ENCODE measurements at places on chromosomes 12 and 14.

DNA sequence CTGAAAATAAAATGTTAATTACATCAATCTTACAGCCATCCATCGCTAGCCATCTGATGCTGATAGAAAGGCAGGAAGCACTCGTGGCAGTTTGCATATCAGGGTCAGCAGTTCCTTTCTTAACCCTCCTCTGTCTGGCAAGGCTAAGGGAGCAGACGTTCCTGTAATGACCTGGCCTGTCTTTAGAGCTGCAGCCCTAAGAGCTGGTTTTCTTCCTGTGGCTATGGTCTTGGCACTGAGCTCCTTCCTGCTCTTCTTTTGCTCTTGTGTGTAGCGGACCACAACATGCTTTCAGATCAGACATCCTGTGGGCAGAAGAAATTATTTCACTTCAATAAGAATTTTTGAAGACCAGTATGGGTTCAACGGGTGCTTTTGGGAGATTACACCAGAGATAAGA, 170.4 kb downstream of the DAD1 start:
- DNase-seq: no peak

DNA sequence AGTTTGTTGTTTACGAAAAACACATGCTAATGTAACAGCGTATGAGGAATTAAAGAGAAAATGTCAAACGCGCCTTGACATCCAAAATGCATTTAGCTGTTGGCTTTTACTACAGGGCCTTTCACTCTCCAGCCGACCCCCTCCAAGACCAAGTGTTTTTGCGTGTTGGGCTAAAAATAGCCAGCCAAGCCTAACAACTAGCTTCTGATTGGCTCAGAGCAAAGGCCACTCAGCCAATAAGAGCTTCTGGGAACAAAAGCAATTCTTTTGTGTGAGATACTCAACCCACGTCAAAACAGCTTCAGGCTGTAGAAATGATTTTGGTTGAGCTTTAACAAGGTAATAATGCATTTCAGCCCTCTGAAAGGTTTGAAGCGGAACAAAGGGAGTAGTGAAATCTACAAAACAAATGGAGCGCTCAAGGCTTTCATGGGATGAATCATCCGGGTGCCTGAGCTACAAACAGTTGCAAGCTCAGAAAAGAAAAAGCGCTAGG, 198.7 kb upstream of the DCN start:
- no peak for DNase-seq

- no peak for DNase-seq
These were observed 142.8 kb downstream of the FUT8 start for GRCh38 chr14:65555358-65555757.

GRCh38 chr12:102478405-102479098, 1.8 kb downstream of the IGF1 start:
- no peak for DNase-seq

DNA sequence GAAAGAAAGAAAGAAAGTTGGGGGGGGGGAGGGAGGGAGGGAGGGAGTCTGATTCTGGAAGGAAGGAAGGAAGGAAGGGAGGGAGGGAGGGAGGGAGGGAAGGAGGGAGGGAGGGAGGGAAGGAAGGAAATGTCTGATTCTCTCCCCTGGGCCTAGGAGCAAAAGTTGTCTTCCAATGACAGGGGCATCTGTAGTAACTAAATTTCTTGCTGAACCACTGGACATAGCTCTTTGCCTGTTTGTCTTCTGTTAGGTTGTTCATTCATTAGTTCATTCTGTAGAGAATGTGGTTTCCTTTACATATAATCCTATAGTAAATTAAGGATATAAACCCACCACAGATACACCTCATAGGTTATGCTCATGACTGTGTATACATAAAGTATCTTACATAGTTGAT, 59.9 kb downstream of the GPR68 start:
- DNase-seq: no peak

- no peak for DNase-seq
These were observed 72.0 kb downstream of the NIN start for GRCh38 chr14:50758945-50759344.

GRCh38 chr12:83010169-83010804, 323.6 kb downstream of the TMTC2 start:
- no peak for DNase-seq

DNA sequence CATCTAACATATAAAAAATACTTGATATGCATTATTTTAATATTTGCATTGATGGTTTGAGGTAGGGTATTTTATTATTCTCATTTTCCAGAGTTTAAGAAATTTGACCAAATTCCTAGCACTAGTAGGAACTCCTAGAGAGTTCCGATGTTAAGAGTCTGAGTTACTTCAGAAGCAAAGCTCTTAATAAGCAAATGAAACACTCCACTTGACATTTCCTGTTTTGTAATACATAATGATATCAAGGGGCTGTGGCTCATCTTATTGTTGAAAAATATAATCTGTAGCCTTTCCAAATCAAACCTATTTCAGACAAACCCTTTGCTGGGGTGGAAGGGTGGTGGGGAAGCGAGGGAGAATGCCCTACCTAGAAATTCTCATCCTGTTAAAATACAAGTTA, 355.5 kb downstream of the DIO2 start:
- no peak for DNase-seq

GRCh38 chr12:60205500-60205899, 609.7 kb downstream of the SLC16A7 start:
- no peak for DNase-seq

DNA sequence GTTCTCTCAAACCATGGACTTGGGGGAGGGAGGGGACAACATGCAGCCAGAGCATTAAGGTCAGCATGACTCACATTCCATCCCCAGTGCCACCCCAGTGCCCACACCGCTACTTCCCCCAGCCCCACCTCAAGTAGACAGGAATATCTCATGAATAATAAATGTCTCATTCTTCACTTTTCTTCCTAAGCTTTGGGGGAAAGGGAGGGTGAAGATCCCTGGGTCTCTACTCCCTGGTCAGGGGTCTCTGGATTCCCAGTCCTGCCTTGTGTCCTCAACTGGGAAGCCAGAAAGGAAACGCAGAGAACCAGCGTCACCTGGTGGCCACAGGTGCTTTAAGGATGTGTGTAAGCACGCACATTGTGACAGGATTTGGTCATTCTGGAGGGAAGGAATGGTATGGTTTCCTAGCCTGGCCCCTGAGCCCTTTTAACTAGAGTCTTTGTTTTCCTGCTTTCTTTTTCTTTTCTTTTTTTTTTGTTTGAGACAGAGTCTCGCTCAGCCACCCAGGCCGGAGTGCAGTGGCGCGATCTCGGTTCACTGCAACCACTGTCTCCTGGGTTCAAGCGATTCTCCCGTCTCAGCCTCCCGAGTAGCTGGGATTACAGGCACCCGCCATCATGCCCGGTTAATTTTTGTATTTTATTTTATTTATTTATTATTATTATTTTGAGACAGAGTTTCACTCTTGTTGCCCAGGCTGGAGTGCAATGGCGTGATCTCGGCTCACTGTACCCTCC, 3.4 kb downstream of the GPR84 start:
- no peak for DNase-seq

DNA sequence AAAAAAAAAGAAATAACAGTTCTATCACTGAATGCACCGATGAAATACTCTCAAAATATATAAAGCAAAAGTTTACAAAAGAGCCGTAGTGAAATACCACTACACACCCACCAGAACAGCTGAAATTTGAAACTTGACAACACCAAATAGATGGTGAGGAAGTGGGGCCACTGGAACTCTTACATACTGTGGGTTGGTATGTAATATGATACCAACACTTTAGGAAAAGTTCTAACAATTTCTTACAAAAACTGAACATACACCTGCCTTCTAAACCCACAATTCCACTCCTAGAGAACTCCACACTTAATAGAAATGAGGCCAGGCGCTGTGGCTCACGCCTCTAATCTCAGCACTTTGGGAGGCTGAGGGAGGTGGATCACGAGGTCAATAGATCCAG, 14.1 kb downstream of the EIF5 start:
- no peak for DNase-seq

GRCh38 chr12:90280564-90281058, 572.0 kb upstream of the ATP2B1 start:
- DNase-seq: no peak

DNA sequence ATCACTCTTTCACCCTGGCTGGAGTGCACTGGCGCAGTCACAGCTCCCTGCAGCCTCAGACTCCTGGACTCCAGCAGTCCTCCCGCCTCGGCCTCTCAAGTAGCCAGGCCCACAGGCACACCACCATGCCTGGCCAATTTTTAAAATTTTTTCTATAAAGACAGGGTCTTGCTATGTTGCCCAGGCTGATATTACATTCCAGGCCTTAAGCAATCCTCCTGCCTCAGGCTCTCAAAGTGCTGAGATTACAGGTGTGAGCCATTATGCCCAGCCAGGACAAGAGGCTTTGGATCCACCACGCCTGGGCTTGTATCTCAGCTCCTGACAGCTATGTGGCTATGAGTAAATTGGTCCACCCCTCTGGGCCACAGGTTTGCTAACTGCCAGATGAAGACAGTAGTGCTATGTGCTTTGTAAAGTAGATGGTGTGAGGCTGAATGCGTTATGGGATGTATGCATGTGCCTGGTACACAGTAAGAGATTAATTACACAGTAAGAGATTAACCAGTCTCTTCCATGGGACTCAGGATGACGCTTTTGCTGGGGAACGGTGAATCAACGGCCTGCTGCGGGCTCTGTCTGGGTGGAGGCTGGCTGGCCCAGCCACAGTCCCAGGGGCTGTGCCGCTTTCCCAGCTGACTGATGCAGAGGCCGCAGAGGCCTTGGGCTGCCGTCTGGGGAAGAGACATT, 53.3 kb upstream of the NCOR2 start:
- DNase-seq: no peak

DNA sequence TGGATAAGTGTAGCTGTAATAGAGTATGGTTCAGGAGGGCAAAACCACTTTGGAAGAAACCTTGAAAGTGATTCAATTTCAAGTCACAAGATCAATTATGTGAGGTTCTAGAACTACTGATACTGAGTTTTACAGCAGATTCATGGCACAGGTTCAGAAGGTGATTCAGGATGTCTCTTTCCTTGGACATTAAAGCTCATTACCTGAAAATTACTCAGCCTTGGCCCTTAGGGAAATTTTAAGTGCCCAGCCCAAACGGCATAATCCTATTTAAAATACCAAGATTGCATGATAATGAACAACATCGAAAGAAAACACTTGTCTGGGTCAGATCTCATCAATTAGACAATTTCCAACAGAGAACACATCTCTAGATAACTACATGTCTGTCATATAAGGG, 70.2 kb upstream of the SLC38A2 start:
- DNase-seq: no peak

GRCh38 chr14:70917633-70918032, 10.4 kb downstream of the PCNX1 start:
- DNase-seq: no peak

- DNase-seq: no peak
These were observed 2.7 kb downstream of the FAIM2 start for GRCh38 chr12:49901026-49901425.

GRCh38 chr12:19434538-19434937, 4.8 kb upstream of the AEBP2 start:
- no peak for DNase-seq

DNA sequence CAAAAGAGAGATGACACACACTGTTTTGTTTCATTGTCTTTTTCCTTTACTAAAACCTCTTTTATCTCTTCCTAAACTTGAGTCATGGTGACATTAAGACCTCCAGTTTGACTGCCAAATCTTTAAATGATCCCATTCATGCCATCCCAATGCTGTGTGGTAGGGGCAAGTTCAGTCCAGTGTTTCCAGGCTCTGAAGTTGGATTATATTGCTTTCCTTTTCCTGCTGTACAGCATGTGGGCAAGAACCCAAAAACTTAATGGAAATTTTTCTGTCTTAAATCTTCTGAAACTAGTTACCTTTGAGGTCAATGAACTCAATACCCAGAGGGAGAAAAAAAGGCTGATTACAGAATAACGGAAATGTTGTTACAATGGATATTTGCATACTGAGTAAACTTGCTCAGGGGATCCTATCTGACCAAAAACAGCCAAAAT, 187.1 kb upstream of the FAR2 start:
- no peak for DNase-seq

- no peak for DNase-seq
These were observed 73.7 kb downstream of the ANKS1B start for GRCh38 chr12:99911081-99911480.

DNA sequence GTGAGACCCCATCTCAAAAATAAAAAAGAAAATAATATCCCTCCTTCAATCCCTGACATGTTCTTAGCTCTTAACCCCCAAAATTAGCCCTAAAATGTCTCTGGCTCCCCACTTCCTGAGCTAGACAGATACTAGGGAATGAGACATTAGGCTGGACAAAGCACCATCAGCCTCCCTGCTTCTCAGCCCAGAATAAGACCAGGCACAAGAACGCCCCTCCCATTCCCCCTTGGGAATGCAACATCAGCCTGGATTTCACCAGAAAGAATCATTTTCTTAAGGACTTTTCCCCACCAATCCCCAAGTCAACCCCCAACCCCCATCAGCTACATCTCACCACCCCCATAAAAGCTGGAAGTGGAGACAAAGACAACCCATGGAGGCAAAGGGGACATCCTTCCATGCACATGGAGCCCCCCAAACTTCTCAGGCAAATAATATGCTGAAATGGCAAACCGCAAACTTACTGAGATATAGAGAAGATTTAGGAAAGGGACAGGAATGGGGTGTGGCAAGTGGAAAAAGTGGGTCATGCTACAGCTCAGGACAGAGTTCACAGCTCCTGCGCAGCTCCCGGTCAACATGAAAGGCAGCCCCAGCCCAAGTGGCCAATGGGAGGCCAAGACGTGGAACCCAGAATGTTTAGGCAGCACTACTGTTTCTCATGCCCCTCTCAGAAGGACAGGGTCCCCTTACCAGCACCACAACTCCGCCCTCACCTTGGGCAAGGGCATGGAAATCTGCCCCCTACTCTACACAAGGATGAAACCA, 2.7 kb downstream of the CHD4 start:
- DNase-seq: no peak

- no peak for DNase-seq
These were observed 872 bp downstream of the VSX2 start for GRCh38 chr14:74239848-74240793.

DNA sequence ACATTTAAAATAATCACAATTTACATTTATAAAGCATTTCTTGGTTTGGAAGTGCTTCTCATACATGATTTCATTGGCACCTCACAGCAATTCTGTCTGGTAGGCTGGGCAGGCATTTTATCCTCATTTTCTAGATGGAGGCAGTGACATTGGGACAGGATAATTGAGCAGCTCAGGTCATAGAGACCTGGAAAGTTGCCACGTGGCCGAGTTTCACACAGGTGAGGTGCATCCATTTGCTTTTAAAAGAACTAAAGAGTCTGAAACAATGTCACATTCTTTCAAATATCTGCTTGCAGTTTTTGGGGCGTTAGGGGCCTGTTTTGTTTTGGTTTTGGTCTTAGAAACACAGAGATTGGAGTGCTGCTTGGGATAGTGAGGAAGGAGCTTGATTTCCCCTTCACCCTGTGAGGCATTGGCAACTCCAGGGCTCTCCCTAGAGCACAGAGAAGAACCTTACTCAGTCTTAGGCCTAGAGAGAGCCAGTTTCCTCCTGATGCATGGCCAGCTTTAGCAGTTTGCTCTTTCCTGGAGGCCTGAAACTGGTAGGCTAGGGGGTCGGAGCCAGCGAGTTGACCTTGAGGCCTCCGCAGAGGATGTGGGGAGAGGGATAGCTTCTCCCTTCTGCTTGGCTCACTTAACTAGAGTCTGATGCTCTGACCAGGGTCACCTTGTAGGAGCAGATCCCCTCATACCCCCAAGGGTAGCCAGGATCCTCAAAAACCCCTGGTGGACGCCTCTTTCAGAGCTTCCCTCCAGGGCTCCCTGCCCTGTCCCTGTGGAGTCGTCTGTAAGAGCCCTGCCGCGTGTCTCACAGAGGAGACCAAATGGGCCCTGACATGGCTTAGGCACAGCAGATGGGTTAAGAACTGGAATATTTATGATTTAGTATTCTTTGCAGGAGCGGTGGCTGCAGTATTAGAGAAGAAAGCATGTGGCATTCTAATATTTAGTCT, 34.9 kb upstream of the JDP2 start:
- DNase-seq: no peak

GRCh38 chr12:81295251-81295650, 217.4 kb downstream of the ACSS3 start:
- DNase-seq: no peak

Data from omental fat pad (tissue), 4 donors.